ENCODE measurements at places on chromosomes 12 and 14. TPM values are rescaled to one million over a fixed set of nuclear protein-coding genes. Genes with fewer than 3 reads are reported as not detected.

- no peak for DNase-seq
Observed at GRCh38 chr12:104234926-104235499, 19.4 kb downstream of the TXNRD1 start.

DNA sequence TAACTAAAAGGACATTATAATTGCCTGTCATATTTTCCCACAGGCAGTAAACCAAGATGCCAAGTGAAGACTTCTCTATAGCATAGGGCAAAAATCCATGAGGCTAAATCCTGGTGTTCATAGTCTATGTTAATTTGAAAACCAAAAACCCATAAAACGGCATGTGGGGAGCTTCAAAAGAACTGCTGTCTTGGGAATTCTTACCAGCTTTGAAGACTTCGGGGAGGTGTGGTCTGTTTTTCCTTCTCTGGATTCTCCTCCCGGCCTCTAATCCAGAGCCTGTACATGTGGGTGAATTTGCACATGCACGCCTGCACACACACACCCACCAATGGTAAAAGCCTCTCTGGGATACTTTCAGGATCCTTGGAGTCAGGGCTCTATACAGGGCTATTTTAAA is 61.9 kb upstream of the IFNG-AS1 start:
- no peak for DNase-seq

DNA sequence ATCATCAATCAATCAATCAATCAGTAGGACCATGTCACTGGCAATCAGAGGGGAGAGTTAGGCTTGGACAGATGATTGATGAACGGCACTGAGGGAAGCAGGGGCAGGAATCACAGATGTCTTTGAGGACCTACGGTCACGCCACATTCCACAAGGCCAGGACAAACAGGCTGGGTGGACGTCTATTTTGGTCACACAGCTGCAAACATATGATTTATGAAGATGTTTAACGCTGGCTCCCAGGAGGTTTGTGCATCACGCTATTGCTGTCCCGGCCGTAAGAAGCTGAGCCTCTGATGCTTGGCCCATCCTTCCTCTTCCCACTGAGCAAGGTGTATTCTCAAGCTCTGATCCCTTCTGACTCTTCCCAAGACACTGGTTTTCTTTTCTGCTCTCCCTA is 160.8 kb downstream of the FOXN3 start:
- DNase-seq: no peak

DNA sequence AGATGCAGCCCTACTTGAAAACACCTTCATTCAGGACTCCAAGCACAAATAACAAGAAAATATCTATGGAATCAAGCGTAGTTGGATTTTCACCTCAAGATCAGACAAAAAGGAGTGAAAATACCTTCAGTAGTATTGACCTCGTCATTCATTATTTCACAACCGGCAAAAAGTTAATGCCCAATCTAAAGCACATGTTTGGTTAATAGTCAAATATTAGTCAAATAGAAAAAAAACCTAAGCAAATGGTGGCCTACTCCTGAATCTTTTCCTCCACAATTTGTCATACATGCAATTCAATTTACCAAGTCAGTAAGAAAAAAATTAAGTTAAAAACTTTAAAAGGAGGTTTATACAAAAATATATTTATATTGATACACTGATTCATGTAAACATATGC is 50.0 kb downstream of the SLC38A4 start:
- no peak for DNase-seq

VPS29 gene
- total RNA-seq: 76.4 TPM

SPTB gene
- 0.07 TPM for total RNA-seq

Data from activated CD8-positive, alpha-beta T cell treated with anti-CD3 and anti-CD28 coated beads for 36 hours (primary cell).